Activated T-cell treated with anti-CD3 and anti-CD28 coated beads for 24 hours (primary cell): ENCODE measurements at places on chromosomes 3 and 15.

DNA sequence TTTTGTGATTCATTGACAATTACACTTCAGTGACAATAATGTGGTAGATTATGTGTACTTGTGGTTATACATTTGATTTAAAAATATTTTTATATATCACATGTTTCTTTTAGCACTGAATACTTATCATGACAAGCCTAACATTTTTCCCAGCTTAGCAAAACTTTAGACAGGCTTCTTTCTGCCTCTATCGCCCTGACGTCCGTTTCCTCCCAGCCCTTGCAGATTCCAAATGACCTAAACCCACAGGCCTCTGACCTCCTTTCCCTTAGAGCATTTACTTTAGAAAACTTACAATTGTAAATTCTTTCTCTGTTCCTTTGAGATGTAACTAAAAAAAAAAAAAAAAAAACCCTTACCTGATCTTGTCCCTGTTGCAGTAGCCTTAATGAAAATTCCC lies 326.1 kb downstream of the UNC13C start:
- DNase-seq: no peak

DNA sequence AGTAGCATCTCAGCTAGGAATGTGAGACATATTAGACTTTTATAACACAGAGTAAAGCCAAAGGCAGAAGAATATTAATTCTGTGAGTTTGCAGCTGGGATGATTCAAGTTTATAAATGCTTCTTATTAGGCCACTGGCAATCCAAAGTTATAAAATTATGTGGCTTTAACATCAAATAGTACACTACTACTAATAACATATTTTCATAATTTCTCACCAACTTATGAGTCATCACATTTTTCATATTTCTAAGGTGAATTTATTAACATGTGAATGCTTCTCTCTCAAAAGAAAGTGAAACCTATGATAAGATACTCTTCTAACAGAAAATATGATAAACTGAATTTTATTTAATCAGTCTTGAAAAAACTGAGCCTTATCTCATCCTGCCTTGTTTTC lies 1348.2 kb upstream of the ALCAM start:
- DNase-seq: no peak

GRCh38 chr15:52718551-52718950 lies 39.4 kb upstream of the ATOSA start:
- no peak for DNase-seq

DNA sequence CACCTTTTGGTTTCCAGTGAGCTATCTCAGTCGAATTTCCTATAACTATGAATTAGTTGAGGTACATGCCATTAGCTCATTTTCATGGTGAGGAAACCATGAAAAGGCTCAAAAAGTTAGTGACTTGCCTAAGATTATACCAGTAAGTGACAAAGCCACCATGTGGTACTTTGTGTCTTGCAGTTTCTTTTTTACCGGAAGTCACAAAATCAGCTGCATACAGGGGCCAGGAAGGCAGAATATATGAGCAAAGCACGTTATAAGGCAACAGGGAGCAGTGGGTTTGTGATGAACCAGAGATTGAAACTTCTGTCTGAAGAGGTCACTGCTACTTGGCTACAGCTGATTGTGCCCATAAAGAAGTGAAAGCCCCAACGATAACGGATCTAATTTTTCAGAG lies 50.3 kb downstream of the CMTM8 start:
- DNase-seq: no peak

DNA sequence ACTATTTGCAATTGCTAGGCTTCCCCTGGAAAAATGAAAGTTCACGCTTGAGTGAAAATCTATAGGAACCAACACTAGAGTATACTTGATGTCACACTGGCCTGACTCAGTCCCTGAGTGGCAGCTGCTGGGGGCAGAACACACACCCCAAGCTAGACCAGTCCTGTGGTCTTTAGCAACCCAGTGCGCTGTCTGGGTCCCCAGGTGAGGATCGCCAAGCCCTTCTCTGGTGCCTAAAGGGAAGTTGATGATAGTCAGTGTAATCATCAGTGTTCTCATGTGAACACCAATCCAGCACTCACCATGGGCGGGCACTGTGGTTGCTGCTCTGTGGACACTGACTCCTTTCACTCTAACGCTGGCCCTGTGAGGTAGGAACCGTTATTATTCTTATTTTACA lies 11.2 kb downstream of the ALDH1A3 start:
- no peak for DNase-seq

GRCh38 chr15:78077053-78077870 lies at the start of gene TBC1D2B:
TSS of gene TBC1D2B (minus strand) at chr15:78077711. CDS start at chr15:78077652, 59 bp downstream.
- DNase-seq: peak; percentile 64

DNA sequence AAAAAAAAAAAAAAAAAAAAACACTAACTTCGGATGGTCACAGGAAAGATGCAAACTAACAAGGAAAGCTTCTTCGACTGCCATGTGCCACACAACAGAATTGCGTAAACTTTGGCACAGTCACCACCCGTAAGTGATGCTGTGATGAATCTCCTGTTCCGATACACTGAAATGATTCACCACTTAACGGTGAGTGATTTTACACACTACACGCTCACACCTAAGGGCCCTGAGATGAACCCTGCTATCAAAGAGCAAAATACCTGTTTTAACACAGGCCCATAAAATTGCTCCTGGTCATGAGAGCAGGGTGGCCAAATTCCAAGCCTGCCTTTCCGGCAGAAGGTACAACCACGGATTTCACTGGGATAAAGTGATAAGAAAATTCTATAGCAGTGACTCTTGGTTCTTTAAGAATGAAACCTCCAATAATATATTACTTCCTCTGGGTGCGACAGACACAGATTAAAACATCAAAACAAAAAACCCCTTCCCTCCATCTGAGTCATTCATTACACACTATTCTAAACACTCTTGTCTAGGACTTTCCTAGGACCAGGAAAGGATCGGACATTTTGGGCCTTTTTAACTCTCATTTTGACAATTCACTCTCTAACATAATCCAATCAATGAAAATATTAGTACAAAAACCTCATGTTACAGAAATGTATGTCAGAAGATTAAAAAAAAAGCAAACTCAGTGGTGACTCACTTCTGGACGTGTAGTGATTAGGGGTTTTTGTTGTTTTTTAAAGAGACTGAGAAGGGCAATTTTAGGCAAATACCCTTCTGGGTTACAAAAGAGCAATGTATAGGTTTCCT lies 28.3 kb downstream of the LRIG1 start:
- DNase-seq: peak; percentile 46

DNA sequence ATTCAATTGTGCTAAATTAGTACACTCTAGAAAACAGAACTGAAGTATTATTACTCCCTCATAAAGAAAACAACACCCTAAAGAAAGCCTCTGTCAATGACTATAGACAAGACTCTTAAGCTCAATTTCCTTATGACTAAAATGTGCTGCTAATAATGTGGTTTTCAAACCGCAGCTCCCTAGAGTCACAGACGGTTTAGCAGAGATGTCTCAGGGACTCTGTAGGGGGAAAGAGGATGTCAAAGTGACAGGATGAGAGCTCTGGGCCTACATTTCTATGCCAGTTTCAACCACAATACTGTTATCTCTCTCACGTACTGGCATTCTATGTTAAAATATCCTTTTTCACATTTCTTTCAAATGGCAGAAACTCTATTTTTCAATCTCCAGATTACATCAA lies 37.6 kb upstream of the WDR49 start:
- DNase-seq: peak; percentile 20

DNA sequence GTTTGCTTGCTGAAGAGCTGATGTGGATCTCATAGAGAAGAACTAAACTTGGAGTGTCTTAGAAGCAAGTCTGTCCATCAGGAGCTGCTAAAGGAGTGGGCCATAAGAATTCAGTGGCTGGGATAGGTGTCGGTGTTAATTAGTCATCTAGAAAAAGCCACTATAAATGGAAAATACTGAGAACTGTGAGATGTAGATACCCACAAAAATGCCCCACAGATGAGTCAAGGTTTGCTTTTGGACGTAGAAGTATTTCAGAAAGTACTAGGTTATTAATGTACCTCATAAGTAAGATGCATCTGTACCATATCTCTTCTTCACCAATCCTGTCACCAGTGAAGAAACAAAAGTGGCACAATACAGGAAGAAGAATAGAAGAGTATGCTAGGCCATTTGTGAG lies 530.9 kb upstream of the TGFBR2 start:
- DNase-seq: no peak

DNA sequence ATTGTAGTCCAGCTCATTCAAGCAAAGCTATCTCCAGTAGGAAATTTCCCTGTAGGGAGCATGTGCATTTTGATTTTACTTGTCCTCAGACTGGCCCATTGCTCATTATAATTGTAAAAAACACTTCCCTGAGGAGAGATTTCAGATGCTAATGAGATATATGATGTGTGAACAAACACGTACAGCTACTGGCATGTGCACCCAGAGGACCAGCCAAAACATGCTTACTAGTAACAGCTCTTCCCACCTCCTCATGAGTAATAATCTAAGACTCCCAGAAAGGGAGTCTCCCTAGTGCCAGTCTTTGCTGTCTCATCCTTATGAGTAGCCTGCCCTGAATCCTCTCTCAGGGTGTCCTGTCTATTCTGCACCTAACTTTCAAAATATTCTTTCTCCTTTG lies 43.4 kb downstream of the FBXO22 start:
- no peak for DNase-seq

GRCh38 chr15:59333401-59334075 lies 39.1 kb downstream of the MYO1E start:
- DNase-seq: no peak

DNA sequence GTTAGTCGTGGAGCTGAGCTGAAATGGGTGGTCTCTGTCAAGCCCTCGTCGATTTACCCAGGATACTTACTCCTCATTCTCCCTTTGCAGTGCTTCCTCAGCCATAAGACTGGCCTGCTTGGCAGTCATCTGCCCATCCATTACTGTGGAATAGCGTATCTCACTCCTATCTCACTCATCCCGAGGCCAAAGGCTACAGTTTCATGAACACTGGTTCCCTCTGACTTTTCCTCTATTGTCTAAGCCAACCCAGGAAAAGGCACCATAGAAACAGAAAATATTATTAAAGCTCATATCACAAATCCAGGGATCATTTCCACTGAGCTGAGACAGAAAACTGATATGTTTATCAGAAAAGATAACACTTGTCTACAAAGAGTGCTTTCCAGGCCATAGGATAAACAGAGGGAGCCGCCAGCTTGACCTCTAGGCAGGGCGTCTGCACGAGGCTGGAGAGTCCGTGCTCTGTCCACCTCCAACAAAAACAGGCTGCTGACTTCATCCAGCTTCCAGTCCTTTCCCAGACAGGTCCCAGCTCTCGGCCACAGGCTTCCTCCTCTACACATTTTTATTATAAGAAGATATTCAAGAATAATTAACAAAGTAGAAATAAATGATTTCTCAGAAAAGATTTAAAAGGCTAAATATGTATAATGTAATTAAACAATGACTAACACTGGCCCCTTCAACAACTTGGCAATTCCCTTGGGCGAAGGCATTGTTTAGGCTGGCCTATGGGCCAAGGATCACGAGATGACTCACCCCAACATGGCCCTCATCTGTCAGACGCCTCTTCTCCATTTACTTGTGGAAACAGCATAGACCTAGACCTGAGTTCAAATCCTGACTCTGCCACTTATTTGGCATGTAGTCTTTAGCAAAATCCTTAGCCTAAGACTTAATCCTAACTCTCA lies 27.4 kb upstream of the BOC start:
- DNase-seq: no peak

DNA sequence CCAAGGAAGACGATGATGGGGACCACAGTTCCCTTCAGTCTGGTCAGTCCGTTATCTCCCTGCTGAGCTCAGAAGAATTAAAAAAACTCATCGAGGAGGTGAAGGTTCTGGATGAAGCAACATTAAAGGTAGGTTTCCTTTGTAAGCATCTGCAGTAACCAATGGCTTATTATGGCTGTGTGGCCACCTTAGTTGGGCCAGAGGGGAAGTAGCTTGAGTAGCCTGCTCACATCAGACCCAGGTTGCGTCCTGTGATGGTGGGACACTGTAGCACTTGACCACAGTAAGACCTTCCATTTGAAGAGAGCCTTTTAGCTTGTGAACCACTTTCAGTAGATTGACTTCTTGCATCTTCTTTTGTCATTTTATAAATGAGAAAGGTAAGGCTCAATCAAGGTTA lies 22.6 kb downstream of the STARD5 start:
- DNase-seq: no peak

DNA sequence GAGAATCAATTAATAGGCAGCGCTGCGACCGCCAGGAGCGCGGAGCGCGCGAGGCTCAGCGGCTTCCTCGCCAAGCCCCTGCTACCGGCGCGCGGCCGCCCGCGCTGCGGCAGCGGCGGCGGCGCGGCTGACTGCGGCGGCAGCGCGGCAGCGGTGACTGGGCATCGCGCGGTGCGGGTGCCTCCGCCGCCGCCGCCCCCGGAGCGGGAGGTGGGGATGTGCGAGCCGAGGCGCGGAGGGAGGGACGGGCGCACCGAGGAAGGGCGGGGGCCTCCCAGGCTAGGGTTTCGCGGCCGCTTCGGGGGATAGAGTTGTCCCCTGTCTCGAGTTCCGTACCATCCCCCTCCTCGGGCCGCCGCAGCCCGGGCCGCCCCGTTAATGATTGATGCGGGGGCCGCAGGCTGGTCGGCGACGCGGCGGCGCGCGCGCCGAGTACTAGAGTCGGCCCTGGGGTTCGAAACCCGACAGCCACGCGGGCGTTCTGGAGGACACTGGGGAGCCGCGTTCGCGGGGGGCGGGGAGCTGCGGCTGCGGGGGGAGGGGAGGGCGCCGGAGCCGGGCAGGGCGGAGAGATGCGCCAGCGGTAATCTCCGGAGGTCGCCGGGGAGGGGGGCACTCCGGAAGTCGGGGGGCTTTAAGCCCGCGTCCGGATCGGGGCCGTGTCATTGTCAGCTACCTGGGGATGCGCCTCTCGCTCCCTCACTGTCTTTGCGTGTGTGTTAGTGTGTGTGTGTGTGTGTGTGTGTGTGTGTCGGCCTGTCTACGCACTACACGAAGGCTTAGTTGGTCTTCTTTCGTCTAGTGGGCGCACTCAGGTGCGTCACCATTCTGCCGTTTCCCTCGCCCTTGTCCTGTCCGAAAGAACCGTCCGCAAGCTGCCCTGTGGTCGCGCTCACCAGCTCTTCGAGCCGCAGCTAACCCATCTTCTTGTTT lies at the start of gene PAQR9:
TSS of gene PAQR9 (minus strand) at position 159 of the 933 bp plus-strand sequence. CDS start 338 bp downstream, outside the sequence.
- no peak for DNase-seq

DNA sequence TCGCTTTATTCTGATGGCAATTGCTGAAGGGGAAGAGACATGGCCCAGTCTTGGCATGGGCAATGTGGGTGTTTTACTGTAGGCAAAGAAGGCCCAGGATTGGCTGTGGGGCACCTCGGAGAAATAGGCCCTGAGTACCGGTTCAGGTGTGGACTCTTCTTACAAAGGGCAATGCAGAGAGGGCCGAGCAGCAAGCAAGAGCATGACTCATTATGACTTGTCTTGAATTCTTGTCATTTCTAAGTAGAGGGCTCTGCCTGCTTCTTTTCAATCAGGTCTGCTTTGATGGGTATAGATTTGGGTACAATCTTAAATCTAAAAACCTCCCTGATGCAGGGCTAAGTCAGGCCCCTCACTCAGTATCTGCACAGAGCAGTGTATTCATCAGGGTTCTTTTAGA lies 14.8 kb upstream of the BUB1B start:
- no peak for DNase-seq
